ENCODE measurements at places on chromosomes 3 and 15.
A peak's percentile ranks its signal among the peaks of the same experiment; 100 is the strongest.

- no peak for DNase-seq
Measured at GRCh38 chr15:65821070-65821469, 29.0 kb upstream of the DENND4A start.

GRCh38 chr15:68463996-68464395, 32.0 kb upstream of the ITGA11 start:
- DNase-seq, result no peak

GRCh38 chr15:48569591-48570302, 75.8 kb downstream of the FBN1 start:
- DNase-seq, result no peak

- DNase-seq, result peak; percentile 83
Measured at GRCh38 chr15:72230197-72231065, 559 bp downstream of the PKM start.

DNA sequence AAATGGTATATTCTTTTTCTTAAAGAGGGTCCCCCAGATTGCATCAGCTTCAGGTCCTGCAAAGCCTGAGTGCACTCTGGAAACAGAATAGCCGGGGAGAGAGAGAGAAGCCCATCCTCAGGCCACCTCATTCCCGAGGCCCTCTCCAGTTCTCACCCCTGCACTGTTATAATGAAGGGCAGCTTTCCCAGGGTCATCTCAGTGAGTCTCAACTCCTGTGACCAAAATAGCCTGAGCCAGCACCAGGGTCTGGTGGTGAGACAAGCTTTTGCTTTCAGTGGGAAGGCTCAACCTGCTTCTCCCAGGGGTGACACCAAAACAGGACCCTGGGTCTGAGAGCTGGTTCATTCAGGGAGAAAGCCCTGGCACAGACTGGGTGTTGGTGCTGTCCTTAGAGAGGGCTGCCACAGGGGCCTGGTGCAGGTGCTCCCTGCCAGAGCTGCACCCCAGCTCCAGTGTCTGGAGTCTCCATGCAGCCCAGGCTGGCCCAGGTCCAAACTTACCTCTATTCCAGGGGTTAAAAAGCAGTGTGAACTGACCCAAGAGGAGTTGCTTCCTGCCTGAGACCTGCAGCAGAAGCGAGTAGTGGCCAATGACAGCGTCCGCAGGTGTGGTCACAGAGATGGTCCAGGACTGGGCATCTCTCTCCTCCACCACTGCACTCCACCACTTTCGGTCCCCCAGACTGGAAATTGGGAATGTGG, 6.1 kb downstream of the EPB42 start:
- no peak for DNase-seq

DNA sequence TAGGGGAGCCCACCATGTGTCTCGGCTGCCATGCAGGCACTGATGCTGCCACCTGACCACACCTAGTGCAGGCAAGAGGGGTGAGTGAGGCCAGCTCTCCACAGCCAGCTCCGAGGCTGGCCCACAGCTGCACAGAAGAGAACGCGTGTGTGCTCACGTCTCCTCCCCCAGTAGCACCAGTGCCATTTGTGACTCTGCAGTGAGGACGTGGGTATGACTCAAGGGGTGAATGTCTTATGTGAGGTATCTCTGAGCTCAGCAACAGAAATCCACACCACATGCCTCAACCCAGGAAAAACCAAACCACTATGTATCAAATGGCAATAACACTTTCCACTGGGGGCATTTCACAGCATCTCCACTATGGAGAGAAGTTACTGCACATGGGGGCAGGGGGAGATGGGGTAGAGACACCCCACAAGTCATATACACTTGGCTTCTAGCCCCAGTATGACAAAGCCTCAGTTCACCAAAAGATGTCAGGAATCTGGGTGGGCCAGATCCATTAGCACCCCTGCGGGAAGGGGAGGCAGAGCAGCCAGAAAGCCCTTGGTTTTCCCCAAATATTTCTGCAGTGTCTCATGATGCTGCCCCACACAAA, 87.6 kb downstream of the LRIG1 start:
- DNase-seq, result no peak

- no peak for DNase-seq
Measured at GRCh38 chr15:41231422-41232226, 556 bp downstream of the CHP1 start.

DNA sequence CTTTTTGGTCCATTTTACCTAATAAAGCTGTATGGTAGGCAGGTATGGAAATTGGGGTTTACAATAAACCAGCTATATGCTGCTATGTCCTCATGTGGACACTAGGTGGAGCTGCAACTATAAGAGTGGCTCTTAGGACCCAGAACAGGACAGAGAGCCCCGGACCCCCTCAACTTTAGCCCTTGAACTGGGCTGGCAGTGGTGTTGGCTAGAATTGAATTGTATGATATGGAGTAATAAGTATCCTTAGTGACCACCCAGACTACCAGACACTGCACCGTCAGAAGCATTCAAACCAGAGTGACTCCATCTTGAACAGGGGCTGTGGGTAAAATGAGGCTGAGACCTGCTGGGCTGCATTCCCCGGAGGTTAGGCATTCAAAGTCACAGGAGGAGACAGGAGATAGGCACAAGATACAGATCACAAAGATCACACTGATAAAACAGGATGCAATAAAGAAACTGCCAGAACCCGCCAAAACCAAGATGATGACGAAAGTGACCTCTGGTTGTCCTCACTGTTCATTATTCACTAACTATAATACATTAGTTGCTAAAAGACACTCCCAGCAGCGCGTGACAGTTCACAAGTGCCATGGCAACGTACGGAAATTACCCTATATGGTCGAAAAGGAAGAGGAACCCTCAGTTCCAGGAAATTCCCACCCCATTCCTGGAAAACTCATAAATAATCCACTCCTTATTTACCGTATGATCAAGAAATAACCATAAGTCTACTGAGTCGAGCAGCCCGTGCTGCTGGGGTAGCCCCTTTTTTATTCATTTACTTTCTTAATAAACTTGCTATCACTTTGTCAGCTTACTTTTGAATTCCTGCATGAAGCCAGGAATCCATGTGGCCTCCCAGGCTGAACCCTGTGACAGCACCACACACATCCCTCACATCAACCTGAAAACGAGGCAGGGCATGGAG, 68.7 kb upstream of the BLM start:
- DNase-seq, result peak; percentile 84

GRCh38 chr15:67196672-67197363, 57.6 kb downstream of the AAGAB start:
- DNase-seq, result peak; percentile 9

- no peak for DNase-seq
Measured at GRCh38 chr15:99729920-99730319, 3.3 kb downstream of the LYSMD4 start.

DNA sequence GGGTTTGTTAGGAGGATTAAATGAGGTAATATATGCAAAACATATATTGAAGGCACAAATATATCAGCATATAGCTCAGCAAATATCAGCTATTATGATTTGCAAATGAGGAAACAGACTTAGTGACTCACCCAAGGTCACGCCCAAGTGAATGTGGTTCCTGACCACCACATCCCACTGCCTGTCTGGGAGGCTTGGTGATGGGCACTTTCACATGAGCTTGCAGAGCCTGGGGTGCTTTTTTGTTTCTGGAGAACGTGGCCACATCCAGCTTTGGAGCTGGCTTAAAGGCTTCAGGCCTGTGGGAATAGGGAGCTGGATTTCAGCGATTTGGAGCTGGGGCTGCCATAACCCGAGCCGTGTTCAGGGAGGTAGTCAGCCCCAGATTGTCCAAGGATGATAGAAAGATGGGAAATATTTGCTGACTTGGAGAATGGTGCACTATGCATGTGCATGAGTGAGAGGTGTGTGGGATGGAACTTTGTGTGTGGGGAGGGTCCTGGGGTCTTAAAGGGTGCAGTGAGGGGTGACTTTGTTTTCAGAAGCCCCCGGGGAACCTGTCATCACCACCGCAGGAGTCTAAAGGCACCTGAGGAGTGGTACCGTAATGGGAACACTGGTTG, 12.0 kb upstream of the FGD5 start:
- DNase-seq, result no peak

- DNase-seq, result no peak
Measured at GRCh38 chr3:152858170-152858800, 23.4 kb downstream of the P2RY1 start.

GRCh38 chr15:85314633-85315032, 65.8 kb upstream of the AKAP13 start:
- DNase-seq, result no peak

DNA sequence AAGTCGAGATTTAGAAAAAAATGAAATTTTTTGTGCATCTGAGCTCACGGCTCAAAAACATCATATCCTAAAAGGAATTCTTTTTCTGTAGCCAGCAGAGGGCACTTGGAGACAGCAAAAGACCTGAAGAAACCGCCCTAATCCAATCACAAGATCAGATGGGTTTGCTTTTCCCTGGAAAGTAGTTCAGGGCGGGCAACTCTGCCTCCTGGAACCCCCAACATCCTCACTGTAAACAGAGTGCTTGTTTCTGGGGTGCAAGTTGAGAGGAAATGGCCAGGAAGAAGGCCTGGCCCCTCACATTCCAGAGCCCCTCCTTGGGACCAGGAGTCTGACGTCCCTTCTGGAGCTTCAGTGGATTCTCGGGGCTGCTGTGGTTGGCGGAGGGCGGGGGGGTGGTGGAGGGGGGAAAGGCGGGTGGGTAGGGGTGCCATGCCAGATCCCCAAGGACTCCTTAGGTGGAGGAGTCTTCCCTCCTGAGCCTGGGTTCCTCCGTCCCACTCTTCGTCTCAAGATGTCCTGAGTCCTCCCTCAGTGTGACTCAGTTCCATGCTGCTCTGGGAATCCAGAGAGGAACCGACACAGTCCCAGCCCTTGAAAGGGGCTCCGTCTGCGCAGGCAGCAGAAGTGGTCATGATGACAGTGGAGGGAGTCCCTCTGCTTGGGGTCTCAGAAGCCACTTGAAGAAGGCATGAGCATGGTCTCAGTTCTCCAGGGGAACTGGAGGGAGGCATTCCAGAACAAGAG, 35.9 kb downstream of the CCK start:
- DNase-seq, result no peak

GRCh38 chr3:23439080-23439479, 236.0 kb downstream of the UBE2E2 start:
- DNase-seq, result no peak

- DNase-seq, result no peak
Measured at GRCh38 chr3:21310161-21310560, 440.8 kb downstream of the ZNF385D start.

DNA sequence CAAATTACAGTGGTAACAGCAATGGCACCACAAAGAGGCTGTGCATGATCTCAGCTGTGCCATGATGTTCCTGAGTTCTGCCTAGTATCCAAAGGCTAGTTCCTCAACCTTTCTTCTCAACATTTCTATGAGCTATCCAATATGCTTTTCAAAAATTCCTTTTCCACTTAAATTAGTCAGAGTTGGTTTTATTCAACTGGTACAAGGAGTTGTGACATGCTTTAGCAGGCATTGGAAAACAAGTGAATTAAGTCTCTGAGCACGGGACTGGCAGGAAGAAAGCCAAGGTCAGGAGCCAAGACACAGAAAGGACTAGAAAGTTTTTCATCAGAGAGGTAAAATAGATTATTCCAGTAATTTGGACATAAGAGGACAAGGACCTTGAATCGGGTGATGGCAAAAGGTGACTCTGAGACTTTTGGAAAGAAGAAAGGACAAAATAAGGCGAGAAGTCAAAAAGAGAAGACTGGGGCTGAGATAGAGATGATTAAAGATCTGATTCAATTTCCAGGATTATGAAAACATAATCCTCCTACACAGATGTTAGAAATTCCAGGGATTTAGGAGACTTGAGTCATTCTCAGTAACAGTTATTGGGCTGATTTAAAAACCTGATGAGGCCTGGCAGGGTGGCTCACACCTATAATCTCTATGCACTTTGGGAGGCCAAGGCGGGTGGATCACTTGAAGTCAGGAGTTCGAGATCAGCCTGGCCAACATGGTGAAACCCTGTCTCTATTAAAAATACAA, 36.1 kb downstream of the PBRM1 start:
- no peak for DNase-seq

DNA sequence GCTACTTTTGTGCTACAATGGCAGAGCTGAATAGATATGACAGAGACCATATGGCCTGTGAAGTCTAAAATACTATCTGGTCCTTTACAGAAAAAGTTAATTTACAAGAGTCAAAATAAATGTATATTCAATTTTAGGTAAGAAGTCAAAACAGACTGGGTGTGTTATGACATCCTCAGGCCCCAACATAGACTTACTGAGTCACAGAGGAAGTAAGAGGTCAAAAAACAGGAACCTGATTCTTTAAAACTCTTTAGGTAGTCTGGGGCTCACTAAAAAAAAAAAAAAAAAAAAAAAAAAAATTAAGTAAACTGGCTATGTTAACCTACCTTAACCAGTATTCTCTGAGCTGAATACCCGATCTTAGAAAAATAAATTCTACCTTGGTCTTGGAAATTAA, 13.1 kb downstream of the DNAAF4 start:
- DNase-seq, result no peak

DNA sequence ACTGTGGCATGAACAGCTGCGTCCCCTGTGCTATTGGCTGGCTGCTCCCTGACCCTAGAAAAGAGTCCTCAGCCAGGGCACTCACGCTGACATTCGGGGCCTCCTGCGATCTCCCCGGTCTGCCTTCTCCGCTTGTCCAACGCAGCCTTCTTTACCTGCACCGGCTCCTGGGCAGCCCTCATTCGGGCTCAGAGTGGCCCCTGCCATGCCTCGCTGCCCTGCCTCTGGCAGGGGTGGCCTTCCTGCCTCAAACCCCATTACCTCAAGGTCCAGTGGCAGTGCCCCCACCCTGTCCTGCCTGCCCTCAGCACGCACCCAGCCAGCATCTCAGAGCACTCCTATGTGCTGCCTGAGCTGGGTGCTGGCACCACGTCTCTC, 86.5 kb downstream of the TBC1D2B start:
- no peak for DNase-seq

DNA sequence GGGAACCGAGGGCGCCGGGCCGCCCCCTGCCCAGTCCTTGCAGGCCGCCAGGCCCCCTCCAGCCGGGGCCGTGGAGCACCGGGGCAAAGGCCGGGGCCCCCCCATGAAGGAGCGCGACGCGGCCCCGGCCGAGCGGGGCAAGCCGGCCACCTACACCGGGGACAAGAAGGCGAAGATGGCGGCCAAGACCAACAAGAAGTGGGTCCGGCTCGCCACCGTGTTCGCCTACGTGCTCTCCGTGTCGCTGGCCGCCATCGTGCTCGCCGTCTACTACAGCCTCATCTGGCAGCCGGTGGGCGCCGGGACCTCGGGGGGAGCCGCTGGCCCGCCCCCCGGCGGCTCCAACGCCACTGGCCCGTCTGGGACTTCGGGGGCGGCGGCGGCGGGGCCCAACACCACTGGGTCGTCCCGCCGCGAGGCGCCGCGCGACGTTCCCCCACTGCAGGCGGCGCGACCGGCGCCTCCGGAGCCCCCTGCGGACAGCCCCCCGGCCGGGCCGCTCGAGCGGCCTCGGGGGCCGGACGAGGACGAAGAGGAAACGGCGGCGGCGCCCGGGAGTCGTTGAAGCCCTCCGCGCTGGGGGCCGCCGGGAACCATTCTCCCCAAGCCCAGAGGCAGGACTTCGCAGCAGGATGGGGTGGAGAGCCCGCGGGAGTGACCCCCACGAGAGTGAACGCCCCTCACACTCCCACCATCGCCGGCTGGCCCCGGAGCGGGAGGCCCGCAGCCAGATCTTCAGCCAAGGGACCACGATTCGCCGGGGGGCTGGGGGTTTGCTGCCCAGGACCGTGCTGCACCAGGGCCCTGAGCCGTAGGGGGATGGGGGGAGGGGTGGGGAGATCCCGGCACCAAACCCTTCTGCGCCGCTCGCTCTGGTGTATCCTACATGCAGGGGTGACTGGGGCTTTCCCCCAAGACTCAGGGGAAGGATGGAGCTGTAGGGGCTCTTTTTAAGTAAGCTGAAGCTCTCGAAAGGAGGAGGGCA, 753 bp downstream of the INAFM2 start:
- DNase-seq, result no peak

Measured in GM20000 (cell line).